ENCODE measurements at places on chromosomes 7 and 10. TPM values are rescaled to one million over a fixed set of nuclear protein-coding genes. Genes with fewer than 3 reads are reported as not detected.

Gene UCMA
- not detected for total RNA-seq

Gene HMX3
- total RNA-seq, result not detected

Gene FBXL13
- total RNA-seq, result 1.1 TPM

Gene STEAP1B
- not detected for total RNA-seq

Gene ACTL6B
- total RNA-seq, result 95.2 TPM

Gene NCF1
- 0.54 TPM for total RNA-seq

Gene SLC29A4
- 30.5 TPM for total RNA-seq

Gene WEE2
- total RNA-seq, result not detected

Gene CUZD1
- 2.4 TPM for total RNA-seq

Gene SEMA3E
- 0.96 TPM for total RNA-seq

Gene SKAP2
- total RNA-seq, result 12.1 TPM

Gene LLCFC1
- total RNA-seq, result not detected

Gene MYO1G
- total RNA-seq, result 0.54 TPM

Gene UNCX
- 106 TPM for total RNA-seq

Gene LBX1
- total RNA-seq, result not detected

Gene FAM13C
- total RNA-seq, result 17.8 TPM

Gene PON2
- total RNA-seq, result 55.7 TPM

Gene PNLIP
- total RNA-seq, result not detected

Gene VIM
- 106 TPM for total RNA-seq

Gene TNS3
- 3.8 TPM for total RNA-seq

Gene KIF20B
- total RNA-seq, result 10.7 TPM

Gene EGR2
- 0.37 TPM for total RNA-seq

Gene ACSM6
- total RNA-seq, result not detected

Gene PSD
- total RNA-seq, result 88.5 TPM

Gene TMEM176B
- 0.44 TPM for total RNA-seq

Gene SORCS3
- total RNA-seq, result 2.0 TPM

Gene ECHDC3
- 11.8 TPM for total RNA-seq

Gene LIPM
- total RNA-seq, result not detected

Gene RTKN2
- total RNA-seq, result 3.2 TPM

Gene GPNMB
- not detected for total RNA-seq

Gene ETV1
- 51.8 TPM for total RNA-seq

Gene SLC18A3
- 21.5 TPM for total RNA-seq

Gene PTPN20
- not detected for total RNA-seq

Gene OR6B1
- total RNA-seq, result not detected

Gene CUBN
- total RNA-seq, result 0.32 TPM

Gene FAM241B
- total RNA-seq, result 50.1 TPM

Gene GARS1
- 511 TPM for total RNA-seq

Gene AGBL3
- 2.3 TPM for total RNA-seq

Gene PDZD7
- 1.5 TPM for total RNA-seq
